ENCODE measurements at places on chromosomes 6 and 20. TPM values are rescaled to one million over a fixed set of nuclear protein-coding genes. Genes with fewer than 3 reads are reported as not detected.

Gene SYNDIG1
- 2.7 TPM for total RNA-seq

Gene PPP2R5D
- 25.0 TPM for total RNA-seq

Gene SNAP91
- 0.46 TPM for total RNA-seq

Gene CYP39A1
- not detected for total RNA-seq
